Stimulated activated CD4-positive, alpha-beta T cell treated with anti-CD3 and anti-CD28 coated beads, Interleukin-2, amount 100 ng/mL, for 24 hours (primary cell): ENCODE measurements at places on chromosomes 12 and 14.

DNA sequence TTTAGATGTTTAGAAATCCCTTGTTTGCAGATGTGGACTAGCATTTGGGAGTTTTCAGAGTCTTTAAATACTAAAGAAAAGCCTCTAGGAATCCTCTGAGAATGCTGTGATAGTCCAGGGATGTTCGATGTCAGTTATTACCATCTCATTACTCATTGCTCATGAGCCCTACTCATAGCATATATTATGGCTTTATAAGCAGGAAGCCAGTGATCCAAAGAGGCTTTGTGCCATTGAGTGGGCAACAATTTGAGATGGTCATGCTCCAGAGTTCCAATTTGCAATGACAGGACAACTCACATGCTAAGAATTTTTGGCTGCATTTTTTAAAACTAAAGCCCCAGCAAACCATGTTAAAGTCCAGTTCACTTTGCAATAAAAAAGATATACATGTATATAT lies 163.0 kb downstream of the OTOGL start:
- DNase-seq: no peak

GRCh38 chr14:24875203-24875838 lies 174.6 kb downstream of the STXBP6 start:
- no peak for DNase-seq

DNA sequence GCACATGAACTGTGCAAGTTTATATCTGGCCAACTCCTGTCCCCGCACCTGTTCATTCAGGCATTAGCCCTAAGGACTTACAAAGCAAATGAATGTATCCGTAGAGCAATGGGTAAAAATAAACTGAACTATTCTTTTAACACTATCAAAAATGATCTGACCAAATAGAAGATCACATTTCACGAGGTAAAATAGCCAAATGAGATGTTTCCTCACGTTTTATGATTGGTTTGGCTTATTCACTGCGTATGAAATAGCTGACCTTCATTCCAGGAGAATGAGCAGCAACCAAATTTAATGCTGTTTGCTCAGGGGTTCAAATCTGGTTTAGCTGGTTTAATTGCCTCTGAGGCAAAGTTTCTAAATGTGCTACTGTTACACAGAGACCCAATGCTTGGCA lies 216.0 kb upstream of the EEA1 start:
- DNase-seq: no peak

GRCh38 chr12:52338241-52338960 lies 17.2 kb upstream of the KRT83 start:
- no peak for DNase-seq

GRCh38 chr14:80901822-80902221 lies 39.7 kb downstream of the CEP128 start:
- DNase-seq: no peak

GRCh38 chr14:75726321-75726720 lies 65.3 kb downstream of the TTLL5 start:
- DNase-seq: no peak

- no peak for DNase-seq
Measured at GRCh38 chr14:38297681-38298080, 41.8 kb upstream of the CLEC14A start.

- DNase-seq: no peak
Measured at GRCh38 chr14:68000511-68000910, 180.9 kb downstream of the RAD51B start.

DNA sequence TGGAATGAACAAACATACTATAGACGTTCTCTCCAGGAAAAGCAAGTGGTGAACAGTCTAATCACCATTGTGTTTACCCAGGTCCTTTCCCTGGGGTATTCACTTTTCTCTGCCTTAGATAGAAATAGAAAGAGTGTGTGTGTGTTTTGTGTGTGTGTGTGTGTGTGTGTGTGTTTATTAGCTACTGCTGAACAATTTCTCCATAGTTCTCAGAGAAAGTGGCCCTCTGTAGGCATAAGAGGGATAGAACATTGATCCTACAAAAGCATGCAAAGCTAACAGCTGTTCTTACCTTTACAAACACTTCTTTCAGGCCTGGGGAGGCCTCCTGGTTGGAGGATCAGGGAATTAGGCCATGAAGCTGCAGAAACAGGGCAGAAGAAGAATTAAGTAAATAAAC lies 665.7 kb upstream of the TBX3 start:
- no peak for DNase-seq

DNA sequence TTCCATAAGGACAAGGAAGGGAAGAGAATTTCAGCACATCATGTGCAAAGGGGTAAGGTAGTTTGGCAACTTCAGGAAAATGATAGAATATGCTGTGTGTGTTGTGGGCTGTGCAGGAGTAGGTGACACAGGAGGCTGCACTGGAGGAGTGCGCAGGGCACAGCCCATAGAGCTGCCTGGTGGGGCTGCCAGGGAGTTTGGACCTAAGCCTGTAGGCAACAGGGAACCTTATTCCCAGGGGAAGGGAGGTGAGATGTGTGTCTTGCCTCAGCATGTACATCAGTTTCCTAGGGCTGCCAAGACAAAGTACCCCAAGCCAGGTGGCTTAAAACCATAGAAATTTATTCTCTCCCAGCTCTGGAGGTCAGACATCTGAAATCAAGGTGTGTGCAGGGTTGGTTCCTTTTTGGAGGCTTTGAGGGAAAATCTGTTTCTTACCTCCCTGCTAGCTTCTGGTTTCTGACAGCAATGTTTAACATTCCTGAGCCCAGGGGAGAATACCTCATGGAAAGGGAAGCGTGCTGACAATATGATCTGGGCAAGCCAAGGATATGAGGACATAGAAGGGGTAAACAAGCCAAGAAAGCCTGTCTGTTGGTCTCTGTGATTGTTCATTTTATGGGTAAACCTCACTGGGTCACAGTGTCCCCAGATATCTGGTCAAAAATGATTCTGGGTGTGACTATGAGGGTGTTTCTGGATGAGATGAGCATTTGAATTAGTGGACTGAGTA lies 174.0 kb upstream of the NTF3 start:
- no peak for DNase-seq
